ENCODE measurements at places on chromosomes 3 and 15.

DNA sequence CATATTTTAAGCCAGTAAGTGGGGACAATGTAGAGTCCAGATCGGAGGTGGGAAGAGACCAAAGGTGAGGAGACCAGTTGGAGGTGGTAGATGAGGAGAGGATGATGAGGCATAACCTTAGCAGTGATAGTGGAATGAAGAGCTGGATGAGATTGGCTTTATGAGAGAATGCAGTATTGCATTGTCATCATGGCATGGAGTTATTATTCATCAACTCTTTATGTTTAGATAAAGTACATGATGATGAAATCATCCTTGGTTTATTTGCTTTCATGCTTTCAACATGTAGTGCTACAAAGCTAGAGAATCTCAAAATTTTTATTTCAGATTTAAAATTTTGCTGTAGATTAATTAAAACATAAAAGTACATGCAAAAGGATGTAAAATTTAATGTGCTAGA, 64.0 kb downstream of the PPM1L start:
- no peak for DNase-seq

- no peak for DNase-seq
Measured at GRCh38 chr15:65374821-65375401, 2.9 kb downstream of the IGDCC3 start.

DNA sequence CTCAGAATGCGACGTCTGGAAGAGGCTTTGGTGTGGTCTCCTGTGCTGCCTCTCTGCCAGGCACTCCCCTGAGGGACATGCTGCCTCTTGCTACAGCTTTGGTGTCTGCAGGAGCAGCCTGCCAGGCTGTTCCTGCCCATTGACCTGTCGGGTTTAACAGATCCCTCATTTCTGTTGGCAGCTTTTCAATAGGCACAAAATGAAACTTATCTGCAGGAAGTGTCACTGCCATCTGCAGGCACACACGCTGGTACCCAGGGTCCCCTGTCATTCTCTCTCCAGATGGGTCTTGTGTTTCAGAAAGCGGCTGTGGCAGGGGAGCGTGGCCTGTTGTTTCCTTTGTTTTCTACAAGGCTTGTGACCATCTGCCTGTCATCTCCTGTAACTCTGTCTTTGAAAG, 328.3 kb upstream of the CHRM5 start:
- DNase-seq: no peak

DNA sequence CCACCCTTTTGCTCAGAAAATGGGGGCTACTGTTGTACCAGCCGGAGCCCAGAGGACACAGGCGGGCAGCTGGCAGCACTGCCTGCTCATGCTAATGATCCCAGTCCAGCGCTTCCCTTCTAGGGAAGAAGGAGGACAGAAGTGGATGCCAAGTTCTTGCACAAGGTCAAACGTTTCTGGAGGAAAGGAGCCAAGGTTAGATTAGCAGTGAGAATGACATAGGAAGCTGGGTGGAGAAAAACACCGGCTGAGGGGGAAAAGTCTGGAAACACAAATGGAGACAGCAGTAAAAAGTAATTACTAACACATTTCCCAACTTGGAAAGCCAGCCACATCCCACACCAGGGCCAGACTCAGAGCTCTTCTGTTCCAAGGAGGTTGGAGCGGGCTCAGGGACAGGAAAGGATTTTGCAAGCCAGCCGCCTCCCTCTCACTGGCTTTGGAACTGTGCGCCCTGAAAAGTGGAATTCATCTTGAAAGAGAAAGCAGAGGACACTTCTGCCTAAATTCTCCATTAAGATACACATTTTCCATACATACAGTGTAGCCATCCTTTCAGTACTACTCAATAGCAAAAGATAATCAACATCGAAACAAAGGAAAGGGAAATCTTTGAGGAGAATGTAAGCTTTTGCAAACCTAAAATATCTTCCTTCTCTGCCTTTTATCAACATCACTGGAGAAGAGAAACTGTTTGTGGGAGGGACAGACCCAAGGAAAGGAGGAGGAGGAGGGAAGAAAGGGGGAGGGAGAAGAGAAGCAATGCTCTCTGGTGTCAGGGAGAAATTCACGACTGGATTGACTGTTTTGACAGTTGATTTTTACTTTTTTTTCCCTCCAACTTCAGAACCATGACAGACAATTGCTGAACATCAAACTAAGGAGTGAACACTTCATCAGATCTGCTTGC, 133.6 kb downstream of the CD47 start:
- no peak for DNase-seq

DNA sequence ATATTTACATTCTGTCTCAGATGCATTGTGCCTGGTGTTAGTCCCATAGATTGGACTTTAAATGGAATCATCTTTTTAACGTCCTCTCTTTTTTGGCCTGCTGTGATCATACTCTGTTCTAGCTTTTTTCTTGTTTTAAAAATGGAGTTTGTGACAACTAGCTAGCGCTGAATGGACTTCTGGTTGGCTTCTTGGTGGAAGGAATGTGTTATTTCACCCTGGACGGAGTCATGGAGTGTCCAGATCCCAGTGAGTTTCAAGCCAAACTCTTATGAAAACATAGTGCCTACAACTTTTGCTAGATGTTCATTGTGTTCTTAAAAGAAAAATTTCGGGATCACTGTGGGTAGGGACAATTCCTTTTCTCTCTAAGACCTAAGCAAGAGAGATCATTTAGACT, 192.6 kb downstream of the TCF12 start:
- DNase-seq: no peak
